A673 (cell line): ENCODE measurements at places on chromosomes 2 and 18. TPM values are rescaled to one million over a fixed set of nuclear protein-coding genes. Genes with fewer than 3 reads are reported as not detected.

GRCh38 chr2:240856151-240856980 is 12.3 kb upstream of the AGXT start:
- DNase-seq, result no peak
- no peaks in the 10 kb centered on the region for H3K36me3 ChIP-seq
- H3K4me3 ChIP-seq, result no peak overlapping the region
- H3K27me3 ChIP-seq, result no peaks in the 10 kb centered on the region
- H3K27ac ChIP-seq, result no peak overlapping the region

- no peaks in the 10 kb centered on the region for H3K4me1 ChIP-seq
- H3K36me3 ChIP-seq, result no peaks in the 10 kb centered on the region
- H3K27ac ChIP-seq, result no peak overlapping the region
- H3K4me3 ChIP-seq, result no peak overlapping the region
- no peaks in the 10 kb centered on the region for H3K27me3 ChIP-seq
Observed at GRCh38 chr2:44097322-44097907, 71.3 kb upstream of the PPM1B start.

- H3K4me3 ChIP-seq, result no peak overlapping the region
- H3K36me3 ChIP-seq, result no peaks in the 10 kb centered on the region
- DNase-seq, result no peak
- H3K27ac ChIP-seq, result no peak overlapping the region
Observed at GRCh38 chr18:23738151-23738550, 48.9 kb downstream of the LAMA3 start.

The CHST9 gene
- total RNA-seq, result not detected in 2 replicates

DNA sequence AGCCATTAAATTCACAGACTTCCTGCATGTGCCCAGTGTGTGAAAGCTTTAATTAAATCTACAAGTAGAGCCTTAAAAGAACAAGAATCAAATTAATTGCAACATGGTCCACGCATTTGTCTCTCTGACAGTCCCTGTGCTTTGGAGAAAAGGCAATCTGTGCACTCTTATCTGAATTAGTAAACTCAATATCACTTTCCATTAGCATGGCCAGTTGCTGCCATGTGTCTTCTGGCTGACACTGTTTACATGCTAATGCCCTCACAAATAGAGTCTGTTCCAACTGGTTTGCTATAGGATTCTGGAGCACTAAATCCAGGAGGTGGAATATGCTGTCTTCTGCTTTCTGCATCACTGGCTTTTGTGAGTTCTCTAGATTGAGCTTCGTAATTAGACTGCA is 434.5 kb upstream of the RAB12 start:
- H3K4me1 ChIP-seq, result no peaks in the 10 kb centered on the region
- H3K27me3 ChIP-seq, result no peaks in the 10 kb centered on the region
- no peak overlapping the region for H3K27ac ChIP-seq
- DNase-seq, result no peak
- H3K36me3 ChIP-seq, result no peaks in the 10 kb centered on the region

The TCF7L1 gene
- total RNA-seq, result 21.9 and 29.3 TPM in 2 replicates

- H3K4me1 ChIP-seq, result no peaks in the 10 kb centered on the region
- peaks cover 10% of the 10 kb centered on the region for H3K27me3 ChIP-seq
- H3K36me3 ChIP-seq, result no peaks in the 10 kb centered on the region
- DNase-seq, result no peak
- no peak overlapping the region for H3K27ac ChIP-seq
Observed at GRCh38 chr2:208595386-208596275, 189.0 kb downstream of the PTH2R start.

DNA sequence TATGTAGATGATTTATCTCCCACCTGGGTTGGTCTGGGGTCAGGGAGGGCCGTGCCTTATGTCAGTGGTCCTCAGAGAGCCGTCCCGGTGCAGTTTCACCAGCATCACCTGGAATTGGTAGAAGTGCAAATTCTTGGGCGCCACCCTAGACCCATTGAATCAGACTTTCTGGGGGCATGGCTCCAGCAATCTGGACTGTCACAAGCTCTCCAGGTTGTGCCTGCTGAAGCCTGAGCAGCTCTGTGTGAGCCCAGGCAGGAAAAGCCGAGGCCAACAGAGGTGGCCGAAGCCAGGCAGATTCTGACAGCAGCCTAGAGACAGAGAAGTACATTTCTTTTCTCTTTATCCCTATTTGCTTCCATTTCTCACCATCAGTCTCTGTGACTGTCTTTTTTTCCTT is 98.4 kb upstream of the SEC11C start:
- DNase-seq, result no peak
- no peaks in the 10 kb centered on the region for H3K36me3 ChIP-seq
- peak overlapping the region; percentile 69 for H3K27ac ChIP-seq

- H3K27me3 ChIP-seq, result no peaks in the 10 kb centered on the region
- no peak for DNase-seq
- peaks cover 62% of the 10 kb centered on the region for H3K36me3 ChIP-seq
- H3K4me3 ChIP-seq, result no peak overlapping the region
- H3K27ac ChIP-seq, result no peak overlapping the region
- no peaks in the 10 kb centered on the region for H3K4me1 ChIP-seq
Observed at GRCh38 chr18:51082571-51083267, 52.7 kb downstream of the SMAD4 start.

- H3K27me3 ChIP-seq, result peaks cover 39% of the 10 kb centered on the region
- no peak overlapping the region for H3K27ac ChIP-seq
- no peaks in the 10 kb centered on the region for H3K36me3 ChIP-seq
- no peak for DNase-seq
- no peak overlapping the region for H3K4me3 ChIP-seq
Observed at GRCh38 chr2:237278568-237278967, 135.4 kb downstream of the COL6A3 start.

GRCh38 chr2:32277674-32278477 is at the start of gene YIPF4:
Gene YIPF4 (plus strand): TSS chr2:32277904. CDS start chr2:32278156, 252 bp downstream.
- peak; percentile 95 for DNase-seq
- peak within 1 kb of the TSS; percentile 99 for H3K4me3 ChIP-seq
- H3K36me3 ChIP-seq, result no peaks in the 10 kb centered on the region
- H3K4me1 ChIP-seq, result no peaks in the 10 kb centered on the region

The MAPK4 gene
- 0.62 and 0.63 TPM in 2 replicates for total RNA-seq

DNA sequence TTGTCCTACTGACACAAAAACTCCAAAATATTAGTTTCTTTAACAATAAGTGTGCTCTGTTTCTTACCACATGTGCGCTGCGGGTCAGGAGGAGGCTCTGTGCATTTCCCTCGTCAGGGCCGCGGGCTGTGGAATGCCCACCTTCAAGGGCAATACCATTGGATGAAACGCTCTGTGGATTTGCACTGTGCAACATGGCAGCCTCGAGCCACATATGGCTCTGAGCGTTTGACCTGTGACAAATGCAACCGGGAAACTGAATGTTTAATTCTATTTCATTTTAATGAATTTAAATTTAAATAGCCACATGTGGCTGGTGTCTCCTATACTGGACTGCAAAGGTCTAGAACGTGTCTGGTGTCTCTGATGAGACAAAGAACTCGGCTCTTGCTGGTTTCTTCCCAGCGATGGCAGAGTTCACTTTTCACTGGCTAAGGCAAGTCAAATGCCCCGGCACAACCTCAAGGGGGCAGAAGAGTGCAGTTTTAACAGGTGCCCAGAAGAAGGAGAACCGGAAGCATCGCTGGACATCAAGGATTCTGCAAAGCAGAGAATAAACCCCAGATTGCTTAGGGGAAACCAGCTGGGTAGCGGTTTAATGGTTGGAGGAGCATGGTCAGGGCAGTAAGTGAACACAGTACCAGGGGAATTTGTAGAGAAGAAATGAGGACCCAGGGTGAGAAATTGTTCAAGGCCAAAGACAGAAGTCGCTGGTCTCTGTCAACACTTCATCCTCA is 37.0 kb upstream of the TMEM18 start:
- H3K4me1 ChIP-seq, result no peaks in the 10 kb centered on the region
- no peaks in the 10 kb centered on the region for H3K27me3 ChIP-seq
- H3K36me3 ChIP-seq, result no peaks in the 10 kb centered on the region
- peak; percentile 75 for DNase-seq

- H3K4me1 ChIP-seq, result no peaks in the 10 kb centered on the region
- H3K4me3 ChIP-seq, result no peak overlapping the region
- DNase-seq, result no peak
- no peak overlapping the region for H3K27ac ChIP-seq
Observed at GRCh38 chr2:118300832-118301231, 212.6 kb downstream of the INSIG2 start.

GRCh38 chr2:170170281-170171040 is 7.5 kb upstream of the MYO3B start:
- no peaks in the 10 kb centered on the region for H3K27me3 ChIP-seq

The FTCDNL1 gene
- total RNA-seq, result 0.88 and 1.0 TPM in 2 replicates

The ADGRF3 gene
- 0.39 and 1.1 TPM in 2 replicates for total RNA-seq

GRCh38 chr2:239149501-239149900 is 251.3 kb downstream of the HDAC4 start:
- DNase-seq, result no peak
- H3K36me3 ChIP-seq, result no peaks in the 10 kb centered on the region
- no peaks in the 10 kb centered on the region for H3K27me3 ChIP-seq

The NETO1 gene
- total RNA-seq, result 12.1 and 17.6 TPM in 2 replicates

GRCh38 chr2:18402831-18403230 is 157.6 kb downstream of the RDH14 start:
- no peaks in the 10 kb centered on the region for H3K36me3 ChIP-seq
- H3K27me3 ChIP-seq, result no peaks in the 10 kb centered on the region

DNA sequence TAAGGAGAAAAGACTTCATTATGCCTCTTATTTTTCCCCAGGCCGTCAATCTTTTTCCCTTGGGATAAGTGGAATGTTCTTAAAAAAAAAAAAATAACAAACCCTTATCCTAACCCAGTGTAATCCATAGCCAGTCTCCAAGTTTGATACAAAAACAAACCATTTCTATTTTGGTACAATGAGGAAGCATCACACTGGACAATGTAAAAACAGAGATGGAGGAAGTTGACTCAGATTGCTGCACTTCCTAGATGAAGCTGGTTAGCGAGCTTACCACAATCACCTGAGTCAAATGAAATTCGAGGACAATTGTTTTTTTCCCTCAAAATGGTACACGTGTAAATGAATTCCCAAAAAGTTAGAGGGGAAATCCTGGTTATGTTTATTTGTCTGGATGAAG is 259.7 kb downstream of the TCF4 start:
- DNase-seq, result no peak
- H3K27ac ChIP-seq, result no peak overlapping the region
- no peaks in the 10 kb centered on the region for H3K27me3 ChIP-seq
- H3K4me1 ChIP-seq, result peaks cover 39% of the 10 kb centered on the region

DNA sequence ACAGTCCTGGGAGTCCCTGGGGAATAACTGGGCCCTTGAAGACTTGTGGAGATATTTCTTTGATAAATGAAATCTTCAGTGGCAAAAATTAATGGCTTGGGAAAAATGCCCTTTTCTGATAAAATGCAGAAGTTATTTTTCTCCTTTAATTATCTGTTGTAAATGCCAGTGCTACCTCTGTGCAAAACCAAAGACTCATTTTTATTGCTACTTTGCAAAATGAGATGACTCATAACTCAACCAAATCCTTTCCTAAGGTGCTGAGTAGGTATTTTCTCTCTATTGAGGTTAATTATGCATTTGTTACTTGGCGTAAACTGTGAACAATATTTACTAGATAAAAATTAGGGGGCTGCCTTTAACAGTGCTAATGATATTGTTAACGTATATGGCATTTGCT is 163.9 kb downstream of the DOK6 start:
- H3K4me3 ChIP-seq, result no peak overlapping the region
- DNase-seq, result peak; percentile 5
- H3K4me1 ChIP-seq, result no peaks in the 10 kb centered on the region

DNA sequence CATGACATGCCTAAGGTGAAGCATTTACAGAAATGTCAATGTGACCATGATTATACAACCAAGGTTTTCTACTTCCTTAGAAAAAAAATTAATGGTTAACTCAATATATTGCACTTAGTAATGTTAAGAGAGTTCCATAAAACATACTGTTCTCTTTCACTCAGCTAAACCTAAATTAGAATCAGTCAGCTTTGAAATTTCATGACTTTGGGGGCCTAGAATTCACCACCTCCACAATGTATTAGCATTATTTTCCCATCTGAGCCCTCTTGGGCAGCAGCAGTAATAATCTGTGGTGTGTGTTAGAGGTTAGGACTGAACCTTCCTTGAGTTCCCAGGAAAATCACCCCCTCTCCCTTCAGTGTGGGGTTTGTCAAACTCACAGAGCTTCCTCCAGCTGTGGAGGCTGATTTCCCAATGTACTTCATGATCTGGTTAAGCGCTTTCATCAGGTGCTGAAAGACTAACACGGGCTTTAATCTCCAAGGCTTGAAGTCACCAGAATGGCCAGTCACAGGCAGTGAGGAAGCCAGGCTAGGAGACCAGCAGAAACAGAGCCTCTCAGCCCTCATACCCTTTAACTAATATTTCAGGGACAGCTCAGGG is 7.1 kb upstream of the UPP2 start:
- DNase-seq, result no peak
- no peak overlapping the region for H3K4me3 ChIP-seq
- no peak overlapping the region for H3K27ac ChIP-seq
- no peaks in the 10 kb centered on the region for H3K36me3 ChIP-seq

DNA sequence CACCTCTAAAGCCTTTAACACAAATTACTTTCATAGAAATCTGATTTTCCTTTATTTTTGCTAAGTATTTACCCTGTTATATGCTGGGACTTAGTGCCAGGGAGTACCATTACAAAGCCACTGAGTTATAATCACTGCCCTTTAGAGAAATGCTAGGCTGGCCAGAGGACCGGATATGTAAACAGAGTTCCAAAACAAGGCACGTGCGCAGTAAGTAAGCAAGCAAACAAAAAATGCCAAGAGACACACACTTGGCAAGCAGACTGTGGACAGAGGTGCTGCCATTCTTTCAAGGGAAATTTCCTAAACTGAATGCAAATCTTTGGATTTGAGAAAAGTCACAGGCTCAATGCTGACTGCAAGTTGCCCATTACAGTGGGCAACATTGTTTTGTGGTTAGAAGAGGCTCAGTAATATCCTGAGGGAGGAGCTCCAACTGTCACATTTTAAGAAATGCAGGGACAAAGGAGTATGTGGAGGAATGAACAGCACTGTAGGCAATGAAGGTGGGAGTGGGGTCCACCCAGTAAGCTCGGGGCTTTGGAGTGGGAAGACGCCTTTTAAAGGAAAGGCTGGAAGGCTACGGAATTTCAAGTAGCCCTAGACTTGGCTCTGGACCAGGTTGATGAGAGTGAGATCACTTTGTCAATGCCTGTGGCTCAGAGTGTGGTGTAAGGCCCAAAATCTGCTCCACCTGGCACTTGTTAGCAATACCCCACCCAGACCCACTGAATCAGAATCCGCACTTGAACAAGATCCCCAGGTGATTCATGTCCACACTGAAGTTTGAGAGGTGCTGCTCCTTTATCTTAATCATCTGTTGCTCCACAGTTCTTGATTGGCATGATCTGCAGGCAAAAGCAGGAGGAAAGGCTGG is 2.1 kb upstream of the PARD6G start:
- no peaks in the 10 kb centered on the region for H3K4me1 ChIP-seq
- H3K27ac ChIP-seq, result no peak overlapping the region
- DNase-seq, result no peak
- no peak overlapping the region for H3K4me3 ChIP-seq
- H3K27me3 ChIP-seq, result no peaks in the 10 kb centered on the region
- H3K36me3 ChIP-seq, result no peaks in the 10 kb centered on the region
